ENCODE measurements at places on chromosomes 5 and 9. TPM values are rescaled to one million over a fixed set of nuclear protein-coding genes. Genes with fewer than 3 reads are reported as not detected.

- H3K4me3 ChIP-seq, result no peak overlapping the region
- DNase-seq, result no peak
- no peak overlapping the region for H3K27ac ChIP-seq
These were observed 480.6 kb downstream of the NR2F1-AS1 start for GRCh38 chr5:93100428-93100827.

TMEM167A gene
- total RNA-seq, result 78.4 TPM

GRCh38 chr9:35798658-35799374, 7.4 kb downstream of the NPR2 start:
- no peaks in the 10 kb centered on the region for H3K27me3 ChIP-seq
- H3K27ac ChIP-seq, result peak overlapping the region; percentile 14
- H3K4me3 ChIP-seq, result no peak overlapping the region
- peaks cover 32% of the 10 kb centered on the region for H3K4me1 ChIP-seq
- H3K36me3 ChIP-seq, result peaks cover 15% of the 10 kb centered on the region
- peak; percentile 36 for DNase-seq

FOXB2 gene
- total RNA-seq, result not detected

DNA sequence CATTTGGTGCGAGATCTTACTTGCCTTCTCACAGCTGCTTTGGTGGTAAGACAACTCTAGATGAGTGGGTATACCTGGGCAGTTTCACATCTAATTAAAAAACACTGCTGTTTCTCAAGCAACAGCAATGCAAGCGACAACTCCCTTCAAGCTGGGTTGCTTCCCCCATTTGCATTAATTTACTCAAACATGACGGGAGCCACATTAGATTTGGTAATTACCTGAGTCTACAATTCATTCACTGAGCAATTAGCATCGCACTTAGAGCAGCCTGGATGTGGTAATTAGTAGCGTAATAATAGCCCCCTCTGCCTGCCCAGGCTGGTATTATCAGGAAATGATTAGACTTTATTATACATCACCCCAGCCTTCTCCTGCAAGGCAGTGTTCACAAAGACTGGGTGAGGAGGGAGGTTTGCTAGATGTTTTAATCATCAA, 73.4 kb downstream of the FBXO38 start:
- no peak overlapping the region for H3K27ac ChIP-seq
- DNase-seq, result no peak
- no peaks in the 10 kb centered on the region for H3K36me3 ChIP-seq
- H3K4me1 ChIP-seq, result no peaks in the 10 kb centered on the region
- no peak overlapping the region for H3K4me3 ChIP-seq
- H3K27me3 ChIP-seq, result peaks cover 15% of the 10 kb centered on the region

ZNF79 gene
- 12.7 TPM for total RNA-seq

GRCh38 chr5:81182396-81183390, 50.4 kb upstream of the CKMT2 start:
- H3K27me3 ChIP-seq, result no peaks in the 10 kb centered on the region
- peak overlapping the region; percentile 34 for H3K27ac ChIP-seq
- no peaks in the 10 kb centered on the region for H3K36me3 ChIP-seq
- H3K4me1 ChIP-seq, result peaks cover 22% of the 10 kb centered on the region
- DNase-seq, result no peak

GRCh38 chr5:151271336-151271735, 18.4 kb downstream of the GM2A start:
- H3K4me3 ChIP-seq, result no peak overlapping the region
- H3K4me1 ChIP-seq, result no peaks in the 10 kb centered on the region
- peaks cover 21% of the 10 kb centered on the region for H3K36me3 ChIP-seq
- H3K27me3 ChIP-seq, result peaks cover 2% of the 10 kb centered on the region
- no peak for DNase-seq

DNA sequence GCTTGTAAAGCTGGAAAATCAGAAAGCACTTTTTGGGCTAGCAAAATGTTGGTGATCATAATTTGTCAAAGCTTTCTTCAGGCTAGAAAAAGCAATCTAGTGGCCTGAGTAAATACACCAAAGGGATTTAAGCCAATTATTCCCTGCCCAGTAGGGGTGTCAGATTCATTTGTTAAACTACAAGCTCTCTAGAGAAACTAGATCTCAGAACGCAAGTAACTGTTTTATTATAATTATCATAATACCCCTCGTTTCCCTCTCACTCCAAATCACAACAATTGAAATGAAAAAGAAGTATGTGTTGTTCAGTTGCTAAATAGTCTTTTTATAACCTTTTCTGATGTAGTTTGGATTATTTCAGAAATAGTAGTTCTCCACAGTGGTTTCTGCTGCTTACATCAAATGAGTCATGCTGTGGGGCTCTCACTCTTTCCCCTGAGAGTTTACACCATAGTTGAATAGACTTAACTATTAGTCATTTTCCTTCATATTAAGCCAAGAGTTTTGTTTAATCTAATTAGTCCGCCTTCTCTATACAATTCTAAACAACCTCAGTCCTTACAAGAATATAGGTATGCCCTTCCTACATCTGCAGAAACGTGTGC, 918.6 kb upstream of the DMAC1 start:
- no peak for DNase-seq
- no peak overlapping the region for H3K4me3 ChIP-seq
- no peaks in the 10 kb centered on the region for H3K4me1 ChIP-seq
- H3K27me3 ChIP-seq, result no peaks in the 10 kb centered on the region
- no peaks in the 10 kb centered on the region for H3K36me3 ChIP-seq

IFNA2 gene
- not detected for total RNA-seq

GRCh38 chr9:78778861-78779374, 482.0 kb downstream of the PSAT1 start:
- no peaks in the 10 kb centered on the region for H3K4me1 ChIP-seq
- no peaks in the 10 kb centered on the region for H3K36me3 ChIP-seq

GRCh38 chr5:66875315-66875714, 279.1 kb downstream of the MAST4 start:
- peaks cover 8% of the 10 kb centered on the region for H3K27me3 ChIP-seq
- H3K36me3 ChIP-seq, result peaks cover 3% of the 10 kb centered on the region
- H3K4me1 ChIP-seq, result peaks cover 8% of the 10 kb centered on the region
- H3K27ac ChIP-seq, result no peak overlapping the region
- no peak for DNase-seq

DNA sequence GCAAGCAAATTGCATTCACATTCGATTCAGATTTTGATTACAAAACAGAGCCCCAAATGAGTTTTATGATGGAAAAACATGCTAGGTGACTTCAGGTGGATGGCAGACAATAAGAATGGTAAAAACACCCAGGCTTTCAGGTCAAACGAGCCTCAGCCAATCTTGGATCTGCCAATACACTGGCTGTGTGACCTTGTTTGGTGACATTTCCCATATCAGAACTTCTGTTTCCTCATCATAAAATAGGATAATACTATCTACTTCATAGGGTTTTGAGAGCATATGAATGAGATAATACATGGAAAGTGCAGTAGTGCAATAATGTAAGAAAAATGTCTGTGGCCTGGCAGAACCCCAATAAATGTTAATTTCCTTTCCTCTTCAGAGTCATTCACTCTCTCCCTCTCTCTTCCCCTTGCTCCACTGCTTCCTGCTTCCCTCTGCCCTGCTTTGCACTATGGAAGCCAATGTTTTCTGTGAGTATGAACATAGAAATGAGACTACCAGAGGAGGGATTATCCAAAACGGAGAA, 54.7 kb downstream of the SH3RF2 start:
- H3K4me1 ChIP-seq, result no peaks in the 10 kb centered on the region
- no peak for DNase-seq
- H3K27ac ChIP-seq, result no peak overlapping the region
- no peak overlapping the region for H3K4me3 ChIP-seq

GRXCR2 gene
- total RNA-seq, result not detected

- DNase-seq, result no peak
- H3K4me1 ChIP-seq, result peaks cover 11% of the 10 kb centered on the region
- H3K27ac ChIP-seq, result no peak overlapping the region
- peaks cover 21% of the 10 kb centered on the region for H3K27me3 ChIP-seq
- H3K36me3 ChIP-seq, result no peaks in the 10 kb centered on the region
These were observed 5.9 kb downstream of the RGMB start for GRCh38 chr5:98779264-98779877.

LYRM7 gene
- 9.8 TPM for total RNA-seq

GRCh38 chr5:151570512-151571269, 20.4 kb downstream of the FAT2 start:
- H3K27ac ChIP-seq, result no peak overlapping the region
- no peaks in the 10 kb centered on the region for H3K36me3 ChIP-seq
- DNase-seq, result no peak
- peaks cover 2% of the 10 kb centered on the region for H3K27me3 ChIP-seq

- peaks cover 21% of the 10 kb centered on the region for H3K27me3 ChIP-seq
- DNase-seq, result peak; percentile 38
- peaks cover 32% of the 10 kb centered on the region for H3K4me1 ChIP-seq
- peak overlapping the region; percentile 76 for H3K4me3 ChIP-seq
These were observed 732 bp downstream of the PBX3 start for GRCh38 chr9:125747765-125748445.

- no peaks in the 10 kb centered on the region for H3K4me1 ChIP-seq
- peaks cover 3% of the 10 kb centered on the region for H3K27me3 ChIP-seq
- no peak for DNase-seq
- no peaks in the 10 kb centered on the region for H3K36me3 ChIP-seq
These were observed 34.7 kb upstream of the TGFBI start for GRCh38 chr5:135993880-135994636.

GRCh38 chr5:150119421-150120061, 33.2 kb upstream of the CSF1R start:
- H3K4me1 ChIP-seq, result peaks cover 6% of the 10 kb centered on the region
- H3K36me3 ChIP-seq, result no peaks in the 10 kb centered on the region
- no peak for DNase-seq
- no peaks in the 10 kb centered on the region for H3K27me3 ChIP-seq
- H3K4me3 ChIP-seq, result no peak overlapping the region

- no peak overlapping the region for H3K4me3 ChIP-seq
- no peaks in the 10 kb centered on the region for H3K36me3 ChIP-seq
- no peak overlapping the region for H3K27ac ChIP-seq
- H3K27me3 ChIP-seq, result peaks cover 6% of the 10 kb centered on the region
These were observed 78.5 kb downstream of the HMHB1 start for GRCh38 chr5:143890487-143890886.

DNA sequence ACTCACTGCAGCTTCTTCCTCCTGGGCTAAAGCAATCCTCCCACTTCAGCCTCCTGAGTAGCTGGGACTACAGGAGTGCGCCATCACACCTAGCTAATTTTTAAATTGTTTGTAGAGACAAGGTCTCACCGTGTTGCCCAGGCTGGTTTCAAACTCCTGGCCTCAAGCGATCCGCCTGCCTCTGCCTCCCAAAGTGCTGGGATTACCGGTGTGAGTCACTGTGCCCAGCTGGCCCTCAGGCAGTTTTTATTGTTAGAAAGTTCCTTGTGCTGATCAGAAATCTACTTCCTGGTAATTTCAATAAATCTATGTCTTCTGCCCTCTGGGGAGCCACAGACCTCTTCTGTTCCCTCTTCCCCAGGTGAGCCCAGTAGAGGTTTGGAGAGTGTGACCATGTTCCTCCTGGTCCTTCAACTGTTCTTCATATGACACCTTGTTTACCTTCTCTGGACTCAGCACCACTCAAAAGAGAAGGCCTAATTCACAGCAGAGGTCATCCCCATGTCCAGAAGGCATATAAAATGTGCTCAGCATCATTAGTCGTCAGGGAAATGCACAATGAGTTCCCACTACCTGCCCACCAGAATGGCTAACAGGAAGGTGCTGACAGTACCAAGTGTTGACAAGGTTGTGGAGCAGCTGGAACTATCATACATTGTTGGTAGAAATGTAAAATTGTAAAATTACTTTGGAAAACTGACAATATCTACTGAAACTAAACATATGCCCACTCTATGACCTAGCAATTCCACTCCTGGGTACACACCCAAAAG, 10.4 kb downstream of the TMOD1 start:
- peaks cover 10% of the 10 kb centered on the region for H3K27me3 ChIP-seq
- H3K27ac ChIP-seq, result peak overlapping the region; percentile 31
- DNase-seq, result no peak
- H3K4me1 ChIP-seq, result peaks cover 15% of the 10 kb centered on the region

GRCh38 chr5:155136216-155136850, 122.8 kb downstream of the KIF4B start:
- no peak for DNase-seq
- H3K4me3 ChIP-seq, result no peak overlapping the region
- no peak overlapping the region for H3K27ac ChIP-seq
- H3K36me3 ChIP-seq, result no peaks in the 10 kb centered on the region

DMGDH gene
- total RNA-seq, result 0.30 TPM

DNA sequence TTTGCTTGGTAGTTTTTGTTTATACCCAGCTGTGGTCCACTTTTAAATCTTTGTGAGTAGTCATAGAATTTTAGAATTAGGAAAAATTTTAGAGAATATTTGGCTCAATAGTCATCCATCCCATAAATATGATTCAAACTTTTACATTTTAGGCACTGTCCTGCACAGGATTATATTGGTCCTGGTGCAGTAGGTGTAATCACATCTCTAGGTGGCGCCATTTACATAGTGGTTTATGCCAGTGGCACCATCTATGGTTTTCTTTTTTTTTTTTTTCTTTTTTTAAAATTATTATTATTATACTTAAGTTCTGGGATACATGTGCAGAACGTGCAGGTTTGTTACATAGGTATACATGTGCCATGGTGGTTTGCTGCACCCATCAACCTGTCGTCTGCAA, 260.7 kb upstream of the KCNN2 start:
- H3K4me3 ChIP-seq, result no peak overlapping the region
- no peaks in the 10 kb centered on the region for H3K4me1 ChIP-seq
- no peak for DNase-seq
- no peaks in the 10 kb centered on the region for H3K36me3 ChIP-seq
- H3K27me3 ChIP-seq, result no peaks in the 10 kb centered on the region

DNA sequence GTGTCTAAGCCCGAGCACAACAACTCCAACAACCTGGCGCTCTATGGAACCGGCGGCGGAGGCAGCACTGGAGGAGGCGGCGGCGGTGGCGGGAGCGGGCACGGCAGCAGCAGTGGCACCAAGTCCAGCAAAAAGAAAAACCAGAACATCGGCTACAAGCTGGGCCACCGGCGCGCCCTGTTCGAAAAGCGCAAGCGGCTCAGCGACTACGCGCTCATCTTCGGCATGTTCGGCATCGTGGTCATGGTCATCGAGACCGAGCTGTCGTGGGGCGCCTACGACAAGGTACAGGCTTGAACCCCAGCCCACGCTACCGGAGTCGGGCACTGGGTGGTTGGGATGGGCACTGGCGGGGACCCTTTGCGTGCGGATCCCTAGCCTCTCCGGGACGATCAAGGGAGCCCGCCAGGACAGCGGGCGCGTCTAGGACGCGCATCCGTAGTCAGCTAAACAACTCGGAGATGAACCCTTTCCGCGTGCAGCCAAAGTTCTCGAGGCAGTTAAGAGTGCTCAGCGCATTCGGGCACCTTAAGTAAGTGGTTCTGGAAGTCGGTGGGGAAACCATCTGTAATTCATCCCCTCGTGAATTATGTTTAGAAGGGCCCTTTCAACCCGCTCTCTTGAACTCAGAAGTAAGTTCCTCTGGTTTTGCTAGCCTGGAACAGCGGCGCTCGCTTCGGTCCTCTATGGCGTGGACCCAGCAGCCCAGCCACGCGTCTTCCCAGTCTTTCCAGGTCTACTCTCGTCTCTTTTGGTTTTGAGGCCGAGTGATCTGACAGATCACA, 1.3 kb downstream of the KCNN2 start:
- H3K27me3 ChIP-seq, result peaks cover 46% of the 10 kb centered on the region
- peak overlapping the region; percentile 19 for H3K27ac ChIP-seq
- peak overlapping the region; percentile 32 for H3K4me3 ChIP-seq
- no peak for DNase-seq

- H3K4me1 ChIP-seq, result peaks cover 11% of the 10 kb centered on the region
- no peaks in the 10 kb centered on the region for H3K27me3 ChIP-seq
- no peak overlapping the region for H3K27ac ChIP-seq
- H3K4me3 ChIP-seq, result no peak overlapping the region
- peaks cover 20% of the 10 kb centered on the region for H3K36me3 ChIP-seq
These were observed 18.9 kb downstream of the MRPS30 start for GRCh38 chr5:44827681-44828080.
